Right atrium auricular region (tissue), 2 donors: ENCODE measurements at places on chromosomes 5 and 9. TPM values are rescaled to one million over a fixed set of nuclear protein-coding genes. Genes with fewer than 3 reads are reported as not detected.

GRCh38 chr9:13020146-13021040 is 245.6 kb downstream of the LURAP1L start:
- H3K27ac ChIP-seq: no peak overlapping the region
- H3K4me3 ChIP-seq: no peak overlapping the region
- H3K4me1 ChIP-seq: no peaks in the 10 kb centered on the region
- DNase-seq: no peak

DNA sequence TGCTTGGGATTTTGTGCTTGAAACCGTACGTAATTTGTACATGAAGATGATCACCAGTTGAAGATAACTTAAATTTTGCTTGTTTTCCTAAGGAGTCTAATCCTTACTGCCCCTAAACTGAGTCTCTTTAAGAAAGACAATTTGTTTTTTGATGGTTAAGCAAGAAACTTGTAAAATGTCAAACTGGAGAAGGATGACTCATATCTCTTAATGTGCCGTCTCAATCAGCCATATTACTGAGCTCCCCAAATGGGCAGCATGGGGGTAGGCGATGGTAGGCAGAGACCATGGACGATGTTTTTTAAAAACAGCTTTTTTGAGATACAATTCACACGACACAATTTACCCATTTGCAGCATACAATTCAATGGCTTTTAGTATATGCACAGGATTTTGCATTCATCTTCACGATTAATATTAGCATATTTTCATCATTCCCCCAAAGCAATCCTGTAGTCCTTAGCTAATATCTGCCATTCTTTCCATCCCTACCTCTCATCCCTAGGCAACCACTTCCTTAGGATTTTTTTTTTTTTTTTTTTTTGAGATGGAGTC is 14.3 kb downstream of the ARHGAP26 start:
- H3K36me3 ChIP-seq: no peaks in the 10 kb centered on the region
- no peaks in the 10 kb centered on the region for H3K4me1 ChIP-seq
- H3K27ac ChIP-seq: peak overlapping the region; percentile 82
- H3K27me3 ChIP-seq: no peaks in the 10 kb centered on the region

GRCh38 chr9:37676411-37676830 is 25.7 kb downstream of the FRMPD1 start:
- no peak overlapping the region for H3K27ac ChIP-seq
- H3K36me3 ChIP-seq: no peaks in the 10 kb centered on the region
- no peak for DNase-seq
- no peaks in the 10 kb centered on the region for H3K27me3 ChIP-seq
- peak overlapping the region; percentile 28 for H3K4me3 ChIP-seq

- H3K27ac ChIP-seq: no peak overlapping the region
- peak; percentile 5 for DNase-seq
- no peaks in the 10 kb centered on the region for H3K36me3 ChIP-seq
- no peak overlapping the region for H3K4me3 ChIP-seq
- H3K27me3 ChIP-seq: no peaks in the 10 kb centered on the region
Observed at GRCh38 chr5:170470808-170471404, 32.9 kb upstream of the KCNIP1 start.

DNA sequence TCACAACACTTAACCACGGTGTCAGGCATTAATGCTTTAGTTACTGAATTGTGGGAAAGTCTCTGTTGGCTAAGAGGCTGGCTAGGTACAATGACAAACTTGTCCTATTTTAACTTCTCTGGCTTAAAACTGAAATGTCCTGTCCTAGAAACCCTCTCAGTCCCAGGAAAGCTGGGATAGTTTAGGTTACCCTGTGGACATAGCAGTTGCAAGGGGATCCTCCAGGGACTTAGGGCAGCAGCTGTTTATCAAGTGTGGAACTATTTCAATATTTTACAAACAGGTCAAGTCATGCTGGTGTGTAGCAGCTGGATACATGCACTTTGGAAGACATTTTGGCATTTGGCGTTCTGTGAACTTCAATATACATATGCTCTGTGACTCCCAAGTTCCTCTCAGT is 95.0 kb upstream of the ARRDC3 start:
- no peaks in the 10 kb centered on the region for H3K27me3 ChIP-seq
- DNase-seq: no peak
- H3K36me3 ChIP-seq: no peaks in the 10 kb centered on the region
- H3K27ac ChIP-seq: no peak overlapping the region
- no peak overlapping the region for H3K4me3 ChIP-seq

DNA sequence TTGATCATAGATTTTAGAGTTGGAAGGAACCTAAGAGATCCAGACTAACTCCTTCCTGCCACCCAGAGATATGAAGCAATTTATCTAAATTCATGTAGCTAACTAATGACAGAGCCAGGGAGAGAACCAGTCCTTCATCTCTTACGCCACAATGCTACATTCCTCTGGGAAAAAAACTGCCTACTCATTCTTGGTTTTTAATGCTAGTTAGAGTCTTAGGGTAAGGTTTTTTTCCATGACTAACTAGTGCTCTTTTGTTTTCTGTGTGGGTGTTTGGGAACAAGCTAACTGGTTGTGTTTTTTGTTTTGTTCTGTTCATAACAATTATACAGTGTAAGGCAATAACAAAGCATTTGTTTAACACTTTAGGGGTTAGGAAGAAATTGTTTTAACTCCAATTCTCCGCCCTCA is 52.4 kb downstream of the SLC44A1 start:
- peaks cover 16% of the 10 kb centered on the region for H3K36me3 ChIP-seq
- no peak for DNase-seq
- H3K4me1 ChIP-seq: peaks cover 18% of the 10 kb centered on the region
- H3K27ac ChIP-seq: peak overlapping the region; percentile 62
- H3K27me3 ChIP-seq: no peaks in the 10 kb centered on the region

DNA sequence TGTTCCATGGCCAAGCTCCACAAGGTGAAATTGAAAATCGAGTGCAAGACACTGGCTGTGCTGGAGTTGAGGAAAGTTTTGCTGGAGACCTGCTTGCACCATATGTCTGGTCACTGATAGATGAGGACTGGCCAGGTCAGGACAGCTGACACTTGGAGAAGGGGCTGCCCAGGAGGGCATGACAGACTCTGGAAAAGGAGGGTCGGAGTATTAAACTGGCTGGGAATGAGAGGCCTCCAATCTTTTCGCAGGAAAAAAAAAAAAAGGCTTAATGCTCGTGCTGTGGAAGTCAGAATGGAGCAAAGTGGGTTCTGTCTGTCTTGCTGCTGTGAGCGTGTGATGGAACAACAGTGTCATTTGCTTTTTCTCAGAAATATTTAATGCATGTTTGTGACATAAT is 5.5 kb downstream of the TENT4A start:
- no peak overlapping the region for H3K4me3 ChIP-seq
- no peaks in the 10 kb centered on the region for H3K36me3 ChIP-seq
- H3K27me3 ChIP-seq: no peaks in the 10 kb centered on the region
- no peak overlapping the region for H3K27ac ChIP-seq
- no peaks in the 10 kb centered on the region for H3K4me1 ChIP-seq
- peak; percentile 43 for DNase-seq

GRCh38 chr5:62483556-62483955 is 71.0 kb downstream of the IPO11 start:
- no peak overlapping the region for H3K27ac ChIP-seq
- no peaks in the 10 kb centered on the region for H3K27me3 ChIP-seq
- DNase-seq: no peak
- no peak overlapping the region for H3K4me3 ChIP-seq
- no peaks in the 10 kb centered on the region for H3K36me3 ChIP-seq

DNA sequence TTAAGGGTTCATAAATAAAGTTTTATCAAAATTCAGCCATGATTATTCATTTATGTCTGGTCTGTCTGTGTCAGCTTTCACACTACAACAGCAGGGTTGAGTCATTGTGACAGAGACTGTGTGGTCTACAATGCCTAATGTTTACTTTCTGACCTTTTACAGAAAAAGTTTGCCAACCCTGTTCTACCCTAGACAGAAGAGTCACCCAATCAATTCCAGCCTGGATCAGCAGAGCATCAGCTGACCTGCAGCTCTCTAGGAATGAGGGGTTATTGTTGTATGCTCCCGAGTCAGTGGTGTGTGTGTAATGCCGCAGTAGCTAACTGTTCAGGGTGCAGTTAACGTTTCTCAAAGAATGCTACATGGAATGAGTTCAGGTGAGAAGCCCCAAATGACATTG is 87.3 kb downstream of the HRH2 start:
- no peaks in the 10 kb centered on the region for H3K27me3 ChIP-seq
- no peaks in the 10 kb centered on the region for H3K4me1 ChIP-seq
- no peak for DNase-seq
- H3K4me3 ChIP-seq: no peak overlapping the region
- no peaks in the 10 kb centered on the region for H3K36me3 ChIP-seq

DNA sequence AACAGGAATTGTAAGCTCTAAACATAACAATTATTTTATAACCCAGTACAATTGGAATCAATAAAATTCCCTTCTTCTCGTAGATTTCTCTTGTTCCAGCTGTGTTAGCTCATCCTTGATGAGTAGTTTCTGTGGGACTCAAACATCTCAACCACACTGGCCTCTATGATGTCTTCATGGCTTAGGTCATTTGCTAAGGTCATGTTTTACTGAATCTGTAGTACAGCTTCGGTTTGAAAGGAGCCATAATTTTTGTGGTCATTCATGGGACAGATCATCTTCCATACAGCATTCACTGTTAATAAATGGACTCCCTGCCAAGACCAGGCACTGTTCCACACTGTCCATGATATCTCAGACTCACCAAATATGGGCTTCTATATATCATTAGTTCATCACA is 369.0 kb upstream of the RFX3 start:
- no peaks in the 10 kb centered on the region for H3K36me3 ChIP-seq
- H3K4me3 ChIP-seq: no peak overlapping the region
- no peaks in the 10 kb centered on the region for H3K27me3 ChIP-seq
- no peak for DNase-seq
- no peak overlapping the region for H3K27ac ChIP-seq

GRCh38 chr5:64784451-64785025 is 15.8 kb downstream of the CWC27 start:
- no peaks in the 10 kb centered on the region for H3K27me3 ChIP-seq
- peak; percentile 67 for DNase-seq
- H3K4me3 ChIP-seq: no peak overlapping the region

- no peaks in the 10 kb centered on the region for H3K36me3 ChIP-seq
- no peaks in the 10 kb centered on the region for H3K4me1 ChIP-seq
- DNase-seq: no peak
- no peak overlapping the region for H3K27ac ChIP-seq
Observed at GRCh38 chr5:7251132-7251531, 144.8 kb upstream of the ADCY2 start.

GRCh38 chr5:13878357-13878756 is 66.1 kb downstream of the DNAH5 start:
- H3K27me3 ChIP-seq: no peaks in the 10 kb centered on the region
- no peak overlapping the region for H3K27ac ChIP-seq
- no peaks in the 10 kb centered on the region for H3K36me3 ChIP-seq
- no peak overlapping the region for H3K4me3 ChIP-seq
- no peak for DNase-seq

DNA sequence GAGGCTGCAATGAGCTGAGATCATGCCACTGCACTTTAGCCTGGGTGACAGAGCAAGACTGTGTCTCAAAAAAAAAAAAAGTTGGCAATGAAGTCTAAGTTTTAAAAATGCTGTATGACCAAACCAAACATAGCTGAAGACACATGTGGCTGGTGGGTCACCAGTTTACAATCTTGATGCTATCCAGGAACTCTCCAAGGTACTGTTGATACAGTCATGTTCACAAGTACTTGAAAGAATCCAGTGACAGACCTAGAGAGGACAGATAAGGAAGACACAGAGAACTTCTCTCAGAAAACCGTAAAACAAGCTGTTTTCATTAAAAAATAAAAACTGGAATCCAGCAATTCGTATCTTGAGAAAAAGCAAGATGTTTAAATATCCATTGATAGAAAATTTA is 95.7 kb downstream of the ACTBL2 start:
- DNase-seq: no peak
- H3K4me1 ChIP-seq: peaks cover 10% of the 10 kb centered on the region
- no peak overlapping the region for H3K27ac ChIP-seq
- H3K27me3 ChIP-seq: no peaks in the 10 kb centered on the region

Gene GLIPR2
- total RNA-seq: 11.6 TPM

Gene IFNA5
- total RNA-seq: not detected

Gene SHOC1
- total RNA-seq: not detected

Gene SPINK6
- not detected for total RNA-seq

Gene TXNDC8
- not detected for total RNA-seq

Gene SLC25A48
- not detected for total RNA-seq

Gene BNIP1
- 7.2 TPM for total RNA-seq

Gene RASEF
- not detected for total RNA-seq

Gene LCN6
- total RNA-seq: 6.4 TPM
